CD8-positive, alpha-beta T cell (primary cell): ENCODE measurements at places on chromosomes 1 and 21.

DNA sequence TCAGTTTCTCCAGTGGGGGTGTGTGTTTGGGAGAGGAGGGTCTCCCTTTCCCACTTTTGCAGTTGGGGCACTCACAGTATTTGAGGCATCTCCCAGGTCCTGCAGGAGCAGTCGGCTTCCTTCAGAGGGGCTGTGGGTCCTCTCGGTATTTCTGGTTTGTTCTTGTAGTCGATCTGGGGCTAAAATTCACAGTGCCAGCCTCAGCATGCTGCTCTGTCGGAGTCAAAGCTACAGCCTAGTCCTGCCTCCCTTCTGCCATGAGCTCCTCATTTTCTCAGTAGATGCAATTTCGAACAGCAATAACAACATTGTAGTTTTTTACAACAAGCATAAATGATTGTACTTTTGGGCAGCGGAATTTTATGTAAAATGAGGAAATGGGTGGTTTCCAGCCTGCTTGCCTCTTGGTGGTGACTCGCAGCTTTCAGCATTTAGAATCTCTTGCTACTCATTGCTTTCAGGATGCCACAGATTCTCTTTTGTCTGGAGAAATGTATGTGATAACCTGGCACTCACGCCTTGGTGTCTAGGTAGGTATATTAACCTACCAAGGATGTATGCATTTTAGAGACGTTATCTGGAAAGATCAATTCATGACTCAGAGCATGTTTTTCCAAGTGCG lies 82.4 kb upstream of the C21orf91 start:
- no peak for DNase-seq

GRCh38 chr1:182786223-182786994 lies 3.2 kb upstream of the NPL start:
- no peak for DNase-seq

DNA sequence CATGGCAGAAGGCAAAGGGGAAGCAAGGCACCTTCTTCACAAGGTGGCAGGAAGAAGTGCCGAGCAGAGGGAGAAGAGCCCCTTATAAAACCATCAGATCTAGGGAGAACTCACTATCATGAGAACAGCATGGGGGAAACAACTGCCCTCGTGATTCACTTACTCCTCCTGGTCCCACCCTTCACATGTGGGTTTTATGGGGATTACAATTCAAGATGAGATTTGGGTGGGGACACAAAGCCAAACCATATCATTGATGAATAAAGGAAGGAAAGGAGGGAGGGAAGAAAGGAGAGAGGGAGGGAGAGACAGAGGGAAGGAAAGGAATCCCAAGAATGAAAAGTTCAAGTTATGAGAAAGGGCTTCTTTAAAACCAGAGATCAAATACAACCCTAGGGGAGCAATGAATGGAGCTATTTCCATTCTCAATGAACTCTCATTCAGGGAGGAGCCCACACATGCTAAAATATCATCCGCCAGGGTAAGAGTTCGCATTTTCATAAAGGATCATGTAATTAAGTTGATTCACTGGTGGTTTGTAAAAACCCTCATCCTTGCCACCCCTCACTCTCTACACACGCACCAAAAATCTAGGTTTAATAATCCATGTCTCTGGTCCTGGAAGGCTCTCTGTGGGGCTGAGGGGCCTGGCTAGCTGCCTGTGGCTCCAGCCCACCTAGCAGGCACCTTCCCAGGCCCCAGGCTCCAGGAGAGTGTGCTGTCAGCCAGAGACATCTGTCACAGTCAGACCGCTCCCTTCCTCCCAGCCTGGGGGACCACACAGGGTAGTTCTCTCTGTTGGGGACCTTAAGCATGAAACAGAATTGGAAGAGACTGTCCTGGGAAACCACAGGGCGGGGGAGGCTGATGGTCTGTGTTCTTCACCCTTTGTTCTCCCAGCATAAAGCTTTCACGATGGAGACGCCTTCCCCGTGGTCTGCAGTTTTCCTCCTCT lies 94.0 kb downstream of the CCDC185 start:
- DNase-seq, result no peak

DNA sequence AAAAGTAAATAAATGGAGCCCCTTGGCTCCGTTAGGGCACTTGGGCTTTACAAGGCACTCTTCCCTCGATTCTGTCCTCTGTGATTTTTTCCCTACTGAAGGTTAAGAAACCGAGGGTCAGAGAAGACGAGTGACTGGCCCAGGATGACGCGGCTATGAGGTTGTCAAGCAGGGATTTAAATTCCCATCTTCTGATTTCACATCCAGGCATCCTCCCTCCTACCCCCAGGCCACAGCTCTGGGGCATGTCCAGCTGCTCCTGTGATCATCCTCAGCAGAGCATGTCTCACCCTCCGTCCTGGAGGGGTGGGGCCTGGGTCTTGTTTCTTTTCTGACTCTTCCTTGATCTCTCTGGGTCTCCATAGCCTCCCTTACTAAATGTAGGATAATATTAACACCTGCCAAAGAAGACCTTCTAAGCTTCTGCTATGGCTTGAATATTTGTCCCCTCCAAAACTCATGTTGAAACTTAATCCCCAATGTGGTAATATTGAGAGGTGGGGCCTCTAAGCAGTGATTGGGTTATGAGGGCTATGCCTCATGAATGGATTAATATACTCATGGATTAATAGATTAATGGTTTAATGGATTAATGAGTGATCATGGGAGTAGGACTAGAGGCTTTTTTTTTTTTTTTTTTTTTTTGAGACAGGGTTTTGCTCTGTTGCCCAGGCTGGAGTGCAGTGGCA lies 4.6 kb downstream of the CRYBG2 start:
- DNase-seq, result no peak

GRCh38 chr1:100348549-100349144 lies 3.7 kb upstream of the CDC14A start:
- no peak for DNase-seq

GRCh38 chr21:16145052-16145451 lies 415.3 kb downstream of the USP25 start:
- DNase-seq, result no peak

DNA sequence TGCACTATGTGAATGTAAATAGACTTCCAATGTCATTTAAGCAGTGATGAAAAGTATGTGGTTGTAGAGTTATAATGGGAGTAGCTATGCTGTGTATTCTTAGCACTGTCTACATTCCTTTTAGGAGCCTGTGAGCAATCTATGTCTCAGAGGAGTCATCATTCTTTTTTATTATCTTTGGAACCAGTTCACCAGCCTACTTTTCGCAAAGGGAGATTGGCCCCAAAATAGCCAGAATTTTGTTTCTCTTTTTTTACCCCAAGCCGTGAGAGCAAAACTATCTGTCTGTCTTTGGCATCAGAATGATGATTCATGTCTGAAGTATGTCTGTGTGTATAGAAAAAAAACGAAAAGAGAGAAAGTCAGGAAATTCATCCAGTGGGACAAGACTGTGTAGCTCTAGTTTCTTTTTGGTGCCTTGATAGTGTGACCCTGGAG lies 44.2 kb downstream of the OSBPL9 start:
- DNase-seq, result no peak

DNA sequence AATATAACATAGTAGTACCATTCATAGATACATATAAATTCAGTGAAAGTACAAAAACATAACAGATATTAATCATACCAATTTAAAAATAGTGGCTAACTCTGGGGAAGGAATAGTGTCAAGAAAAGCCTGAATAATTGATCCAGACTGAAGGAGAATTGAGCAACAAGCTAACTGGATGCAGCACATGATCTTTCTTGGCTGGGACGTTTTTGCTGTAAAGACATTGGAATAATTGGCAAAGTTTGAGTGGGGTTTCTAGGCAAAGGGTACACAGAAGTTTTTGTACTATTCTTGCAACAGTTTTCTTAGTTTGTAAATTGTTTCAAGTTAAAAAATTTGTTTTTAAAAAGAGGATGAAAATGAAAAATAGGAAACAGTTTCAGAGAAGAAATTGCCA lies 2.6 kb upstream of the SH3GLB1 start:
- no peak for DNase-seq
